ENCODE measurements at places on chromosomes 6 and 20.

- DNase-seq = no peak
Measured at GRCh38 chr20:1801225-1801928, 93.8 kb upstream of the SIRPA start.

- no peak for DNase-seq
Measured at GRCh38 chr6:21404577-21404976, 189.0 kb upstream of the SOX4 start.

GRCh38 chr20:50068041-50068651 is 44.8 kb downstream of the UBE2V1 start:
- no peak for DNase-seq

DNA sequence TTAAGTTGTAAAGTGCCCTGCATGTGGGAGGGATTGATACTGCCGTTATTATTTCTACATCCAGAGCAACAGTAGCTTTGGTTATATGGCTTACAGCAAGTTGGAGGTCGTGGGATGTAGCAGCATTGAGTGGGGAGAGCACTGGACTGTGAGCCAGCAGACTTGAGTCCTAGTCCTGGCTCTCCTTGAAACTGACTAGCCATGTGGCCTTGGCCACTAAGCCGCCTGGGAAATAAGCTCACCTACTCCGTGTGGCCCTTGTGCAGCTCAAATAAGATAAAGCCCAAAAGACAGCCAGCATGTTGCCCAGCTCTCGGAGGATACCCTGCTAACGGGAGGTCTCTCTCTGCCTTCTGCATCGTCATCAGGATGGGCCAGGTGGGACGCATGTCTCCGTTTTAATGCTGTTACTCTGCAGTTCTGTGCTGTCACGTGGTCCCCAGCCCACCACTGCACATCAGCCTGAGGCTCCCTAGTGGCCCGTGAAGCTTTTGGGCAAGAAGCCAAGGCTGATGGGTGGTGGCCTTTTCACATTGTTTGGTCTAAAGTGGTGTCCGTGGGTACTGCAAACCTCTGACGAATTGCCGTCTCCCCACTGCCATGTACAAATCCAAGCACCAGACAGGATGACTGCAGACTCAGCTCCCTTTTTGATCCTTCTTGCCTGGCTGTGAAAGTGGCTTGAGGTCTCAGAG is 7.9 kb downstream of the EPB41L1 start:
- DNase-seq = no peak

DNA sequence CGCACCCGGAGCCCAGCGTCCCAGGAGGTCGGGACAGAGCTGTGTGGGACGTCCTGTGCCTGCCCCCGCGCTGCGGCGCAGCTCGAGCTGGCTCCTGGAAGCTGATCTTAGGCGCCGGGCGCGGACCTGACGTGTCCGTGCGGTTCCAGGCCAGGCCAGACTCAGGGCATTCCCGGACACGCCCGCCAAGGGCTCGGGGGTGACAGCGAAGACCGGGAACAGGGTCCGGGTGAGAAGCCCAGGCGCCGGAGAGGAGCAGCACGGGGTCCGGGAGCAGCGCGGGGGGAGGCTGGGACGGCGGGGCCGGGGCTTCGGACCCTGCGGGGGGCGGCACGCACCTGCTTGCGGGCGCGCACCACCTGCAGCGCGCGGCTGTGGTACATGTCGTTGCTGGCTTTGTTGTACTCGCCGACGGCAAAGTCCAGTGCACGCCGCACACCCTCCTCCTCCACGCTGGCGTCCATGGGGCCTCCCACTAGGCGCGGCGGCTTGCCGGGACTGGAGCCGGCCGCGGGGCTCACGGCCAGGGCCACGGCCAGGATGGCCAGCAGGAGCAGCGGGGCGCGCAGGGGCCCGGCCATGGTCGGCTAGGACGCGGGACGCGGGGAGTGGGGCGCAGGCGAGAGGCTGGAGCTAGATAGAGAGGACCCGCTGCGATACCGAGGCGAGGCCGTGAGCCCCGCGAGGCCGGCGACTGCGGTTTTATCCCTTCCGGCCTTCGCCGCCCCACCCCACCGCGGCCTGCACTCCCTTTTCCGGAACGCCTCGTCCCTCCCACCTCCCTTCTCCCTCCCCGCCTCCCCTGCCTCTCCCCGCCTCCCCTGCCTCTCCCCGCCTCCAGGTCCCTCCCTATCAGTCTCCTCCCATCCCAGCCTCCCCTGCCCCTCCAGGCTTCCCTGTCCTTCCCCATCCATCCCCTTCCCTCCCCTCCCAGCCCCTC is at the start of gene CST3:
Gene CST3 (minus strand): TSS at position 674 of the 940 bp plus-strand sequence. CDS start 93 bp downstream, at position 581.
- no peak for DNase-seq

- no peak for DNase-seq
Measured at GRCh38 chr6:136334465-136334846, 44.8 kb upstream of the BCLAF1 start.

DNA sequence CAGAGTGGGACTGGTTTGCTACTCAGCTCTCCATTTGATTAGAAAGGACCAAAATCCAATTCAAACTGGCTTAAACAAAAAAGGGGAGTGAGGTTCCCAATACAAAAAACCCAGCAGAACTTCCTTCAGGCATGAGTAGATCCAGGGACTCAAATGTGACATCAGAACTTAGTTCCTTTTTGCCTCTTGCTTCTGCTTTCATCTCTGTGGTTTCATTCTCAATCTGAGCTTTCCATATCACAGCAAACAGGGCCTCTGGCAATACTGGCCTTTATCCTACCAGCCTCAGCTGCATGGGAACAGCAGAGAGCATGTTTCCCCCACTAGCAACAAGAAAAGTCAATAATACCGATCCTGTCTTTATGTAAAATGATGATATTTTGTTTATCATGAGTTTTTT is 28.6 kb upstream of the PRELID3B start:
- no peak for DNase-seq

- no peak for DNase-seq
Measured at GRCh38 chr6:82436740-82437139, 73.1 kb downstream of the TPBG start.

DNA sequence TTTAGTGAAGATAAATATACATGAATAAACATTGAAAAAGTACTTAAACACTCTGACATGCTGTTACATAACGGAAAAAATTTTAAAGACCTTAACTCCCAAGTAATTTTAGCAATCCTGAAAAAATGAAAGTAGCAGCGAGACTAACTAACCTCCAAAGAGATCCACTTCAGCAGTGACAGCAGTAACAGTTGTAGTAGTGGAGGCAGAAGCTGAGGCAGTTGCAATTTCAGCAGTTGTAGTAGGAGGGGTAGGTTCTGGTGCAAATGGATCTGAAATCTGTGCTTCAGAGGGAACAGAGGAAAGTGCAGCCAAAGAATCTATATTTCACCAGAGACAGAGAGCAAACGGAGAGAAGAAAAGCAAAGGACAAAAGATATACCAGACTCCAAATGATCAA is 88.8 kb downstream of the PRSS35 start:
- DNase-seq = no peak

DNA sequence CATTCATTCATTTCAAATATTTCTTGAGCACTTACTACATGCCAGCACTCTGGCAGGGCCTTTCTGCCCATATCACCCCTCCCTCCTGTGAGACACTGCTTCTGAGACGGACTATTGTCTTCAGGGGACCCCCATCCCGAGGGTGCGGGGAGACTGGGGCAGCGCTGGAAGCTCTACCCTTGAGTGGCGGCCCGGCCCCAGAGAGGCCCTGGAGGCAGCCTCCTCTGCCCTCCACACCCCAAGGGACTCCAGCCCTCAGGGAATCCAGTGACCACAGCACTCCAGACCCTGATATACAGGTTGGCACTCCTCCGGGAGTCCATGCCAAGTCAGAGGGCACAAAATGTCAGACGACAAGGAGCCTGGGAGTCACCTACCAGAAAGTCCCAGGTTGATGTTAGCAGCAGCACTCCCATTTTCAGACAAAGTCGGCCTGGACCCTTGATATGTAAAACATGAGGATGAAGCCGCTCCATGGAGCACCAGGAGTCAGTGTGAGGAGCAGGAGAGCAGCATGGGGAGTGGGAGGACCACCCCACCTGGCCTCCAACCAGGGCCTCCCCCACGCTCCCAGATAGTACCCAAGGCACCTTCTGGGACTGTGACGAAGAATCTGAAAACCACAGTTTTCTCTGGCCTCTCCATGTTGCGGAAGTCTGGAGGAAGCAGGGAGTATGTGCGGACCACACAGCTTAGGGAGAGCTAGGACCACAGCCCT is 20.7 kb downstream of the TFEB start:
- no peak for DNase-seq

DNA sequence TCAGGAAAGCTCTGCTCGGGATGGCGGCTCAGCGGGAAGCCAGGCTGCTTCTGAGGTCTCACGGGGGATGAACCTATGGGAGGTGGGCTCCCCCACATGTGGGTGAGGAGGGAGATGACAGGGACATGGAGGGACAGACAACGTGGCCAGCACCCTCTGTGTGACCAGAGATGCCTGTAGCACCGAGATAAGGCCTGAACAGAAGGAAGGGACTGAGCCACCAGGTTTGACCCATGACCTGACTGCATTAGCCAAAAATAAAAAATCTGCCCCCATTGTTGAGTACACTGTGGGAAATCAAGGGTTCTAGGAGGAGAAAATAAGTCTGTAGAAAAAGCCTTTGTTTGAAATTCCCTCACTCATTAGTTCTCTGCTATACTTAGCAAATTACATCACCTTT is 105.7 kb downstream of the RNASET2 start:
- DNase-seq = no peak

DNA sequence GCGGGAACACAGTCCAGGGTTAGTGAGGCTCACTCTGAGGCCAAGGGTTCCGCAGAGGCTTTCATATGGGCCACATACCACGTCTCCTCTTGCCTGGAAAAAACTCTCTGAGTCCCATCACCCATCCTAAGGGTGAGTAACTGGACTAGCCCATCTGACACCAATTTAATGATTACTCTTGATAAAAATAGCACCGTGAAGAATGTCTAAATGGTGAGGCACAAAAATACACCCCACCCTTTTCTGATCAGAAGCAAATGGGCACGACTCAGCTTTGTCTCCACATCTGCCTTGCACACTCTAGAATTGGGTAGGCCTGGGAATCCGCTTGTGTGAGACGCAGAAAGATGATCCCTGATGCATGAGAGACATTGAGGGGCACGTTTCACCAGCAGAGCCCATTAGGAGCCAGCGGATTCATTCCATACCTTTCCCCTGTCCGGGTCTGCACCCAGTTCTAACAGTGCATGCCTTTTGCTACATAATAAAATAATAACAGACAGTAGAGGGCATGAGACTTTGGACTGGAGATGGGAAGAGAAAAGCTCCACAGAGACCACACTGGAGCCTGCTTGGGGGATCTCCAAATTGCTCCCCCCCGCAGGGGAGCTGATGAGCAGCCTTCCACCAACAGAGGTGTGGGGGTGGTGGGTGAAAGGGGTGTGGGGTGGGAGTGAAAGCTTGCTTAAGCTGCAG is 110.0 kb upstream of the KCNK16 start:
- DNase-seq = no peak

GRCh38 chr6:23224540-23224939 is 655.2 kb downstream of the HDGFL1 start:
- DNase-seq = no peak

- no peak for DNase-seq
Measured at GRCh38 chr20:2557873-2558580, 21.7 kb downstream of the TMC2 start.

- DNase-seq = no peak
Measured at GRCh38 chr20:1862663-1863053, 32.5 kb upstream of the SIRPA start.

GRCh38 chr20:59453759-59454560 is 150.4 kb upstream of the PHACTR3 start:
- no peak for DNase-seq

GRCh38 chr20:13984211-13984610 is 6.2 kb downstream of the SEL1L2 start:
- DNase-seq = no peak

DNA sequence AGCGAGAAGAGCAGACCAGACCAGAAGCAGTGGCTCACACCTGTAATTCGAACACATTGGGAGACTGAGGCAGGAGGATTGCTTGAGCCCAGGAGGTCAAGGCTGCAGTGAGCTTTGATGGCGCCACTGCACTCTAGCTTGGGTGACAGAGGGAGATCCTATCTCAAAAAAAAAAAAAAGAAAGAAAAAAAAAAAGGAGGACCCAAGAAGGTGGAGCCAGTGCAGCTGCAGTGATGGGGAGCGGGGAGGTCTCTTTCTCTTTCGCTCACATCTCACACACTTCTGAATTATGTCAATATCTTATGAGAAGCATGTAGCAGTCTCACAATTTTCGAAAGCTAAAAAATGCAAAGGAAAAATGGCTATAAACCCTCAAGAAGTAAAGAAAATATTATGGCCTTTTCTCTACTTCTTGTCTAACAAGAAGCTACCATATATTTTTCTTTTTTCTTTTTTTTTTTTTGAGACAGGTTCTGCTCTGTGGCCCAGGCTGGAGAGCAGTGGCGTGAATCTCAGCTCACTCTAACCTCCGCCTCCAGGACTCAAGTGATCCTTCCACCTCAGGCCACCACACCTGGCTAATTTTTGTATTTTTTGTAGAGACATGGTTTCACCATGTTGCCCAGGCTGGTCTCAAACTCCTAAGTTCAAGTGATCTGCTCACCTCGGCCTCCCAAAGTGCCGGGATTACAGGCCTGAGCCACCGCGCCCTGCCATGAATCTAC is 3.8 kb upstream of the SPO11 start:
- DNase-seq = no peak

DNA sequence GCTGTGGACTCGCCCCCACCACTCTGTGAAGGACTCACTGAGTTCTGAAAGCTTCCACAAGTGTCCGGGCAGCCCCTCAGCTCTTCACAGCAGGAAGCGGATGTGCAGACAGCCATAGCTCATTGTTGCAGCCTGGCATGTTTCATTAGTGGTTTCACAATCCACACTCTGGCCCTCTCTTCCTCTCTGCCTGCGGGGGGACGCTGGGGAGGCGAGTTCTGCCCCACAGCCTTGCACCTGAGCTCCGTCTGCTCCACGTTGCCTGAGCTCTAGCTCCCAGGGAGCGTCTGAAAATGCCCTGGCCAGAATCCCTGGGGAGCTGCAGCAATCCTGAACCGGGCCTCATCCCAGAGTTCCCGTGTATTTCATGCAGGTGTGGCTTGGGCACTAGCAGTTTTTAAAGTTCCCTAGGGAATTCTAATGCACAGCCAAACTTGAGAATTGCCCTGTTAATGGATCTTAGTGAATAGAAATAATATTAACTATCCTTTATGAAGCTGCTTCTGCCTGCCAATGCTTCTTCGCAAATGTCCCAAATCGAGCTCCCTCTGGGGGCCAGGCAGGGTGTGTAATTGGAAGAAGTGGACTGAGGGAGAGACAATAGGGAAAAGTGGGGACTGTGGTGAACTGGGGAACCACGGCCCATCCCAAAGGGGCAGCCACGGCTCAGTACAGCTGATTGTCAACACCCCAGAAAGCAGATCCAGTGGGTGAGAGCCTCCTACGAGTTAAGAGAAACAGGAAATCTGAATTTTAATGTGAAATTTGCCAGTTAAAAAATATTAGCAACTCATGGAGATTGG is 51.5 kb downstream of the CTCFL start:
- DNase-seq = no peak

- DNase-seq = no peak
Measured at GRCh38 chr20:25353747-25354705, 36.6 kb downstream of the ABHD12 start.

GRCh38 chr6:44464527-44465310 is 77.2 kb downstream of the CDC5L start:
- DNase-seq = no peak

Data from activated CD4-positive, CD25-positive, alpha-beta regulatory T cell (primary cell).